ENCODE measurements at places on chromosomes 5 and 9. TPM values are rescaled to one million over a fixed set of nuclear protein-coding genes. Genes with fewer than 3 reads are reported as not detected.

- DNase-seq = no peak
Measured at GRCh38 chr9:21683484-21684175, 118.8 kb upstream of the MTAP start.

Gene SLCO6A1
- total RNA-seq = 6.2 TPM

- DNase-seq = no peak
Measured at GRCh38 chr5:172207511-172207910, 13.5 kb downstream of the EFCAB9 start.

Gene PCDH1
- 5.1 TPM for total RNA-seq

Gene PAPPA
- total RNA-seq = 3.2 TPM

GRCh38 chr5:151086905-151087360 is 6.1 kb upstream of the TNIP1 start:
- peak; percentile 42 for DNase-seq

DNA sequence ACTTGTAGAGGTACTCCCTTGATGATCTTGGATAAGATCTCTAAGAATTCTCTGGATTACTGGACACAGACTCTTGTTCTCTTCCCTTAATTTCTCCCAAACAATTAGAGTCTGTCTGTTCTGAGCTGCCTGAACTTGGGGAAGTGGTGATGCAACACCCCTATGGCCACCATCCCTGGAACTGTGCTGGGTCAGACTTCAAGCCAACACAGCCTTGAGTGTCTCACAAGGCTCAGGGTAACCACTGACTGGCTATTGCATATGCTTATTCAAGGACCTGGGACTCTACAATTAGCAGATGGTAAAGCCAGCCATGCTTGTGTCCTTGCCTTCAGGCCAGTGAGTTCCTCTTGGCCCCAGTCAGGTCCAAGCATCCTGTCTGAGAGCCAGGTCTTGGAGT is 504.5 kb downstream of the MAN2A1 start:
- no peak for DNase-seq

Gene WDR31
- 4.1 TPM for total RNA-seq

DNA sequence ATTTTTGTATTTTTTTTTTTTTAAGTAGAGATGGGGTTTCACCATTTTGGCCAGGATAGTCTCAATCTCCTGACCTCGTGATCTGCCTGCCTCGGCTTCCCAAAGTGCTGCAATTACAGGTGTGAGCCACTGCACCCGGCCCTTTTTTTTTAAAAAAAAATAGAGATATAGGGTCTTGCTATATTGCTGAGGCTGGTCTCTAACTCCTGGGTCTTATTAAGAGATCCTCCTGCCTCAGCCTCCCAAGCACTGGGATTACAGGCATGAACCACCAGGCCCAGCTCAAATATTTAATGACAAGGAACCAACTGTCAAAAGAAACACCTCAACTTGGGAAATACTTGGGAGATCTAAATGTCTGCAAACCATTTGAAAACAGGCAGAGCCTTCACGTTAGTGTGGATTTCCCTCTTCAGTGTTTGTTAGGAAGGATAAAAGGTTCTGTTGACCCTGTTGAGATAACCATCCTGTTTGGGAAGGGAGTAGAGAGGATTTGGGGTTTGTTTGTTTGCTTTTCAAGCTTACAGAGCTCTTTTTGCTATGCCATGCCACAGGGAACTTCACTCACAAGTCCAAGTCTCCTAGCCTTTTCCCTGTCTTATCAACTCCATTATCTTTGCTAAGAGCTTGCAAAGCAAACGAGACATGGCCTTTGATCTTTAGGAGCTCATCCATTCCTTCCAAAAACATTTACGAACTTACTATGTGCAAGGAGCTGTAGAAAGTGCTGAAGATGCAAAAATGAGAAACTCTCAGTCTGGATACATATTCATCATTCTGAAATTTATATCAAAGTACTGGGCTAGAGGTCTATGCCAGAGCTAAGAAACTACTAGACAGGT is 7.5 kb downstream of the FAXDC2 start:
- no peak for DNase-seq

DNA sequence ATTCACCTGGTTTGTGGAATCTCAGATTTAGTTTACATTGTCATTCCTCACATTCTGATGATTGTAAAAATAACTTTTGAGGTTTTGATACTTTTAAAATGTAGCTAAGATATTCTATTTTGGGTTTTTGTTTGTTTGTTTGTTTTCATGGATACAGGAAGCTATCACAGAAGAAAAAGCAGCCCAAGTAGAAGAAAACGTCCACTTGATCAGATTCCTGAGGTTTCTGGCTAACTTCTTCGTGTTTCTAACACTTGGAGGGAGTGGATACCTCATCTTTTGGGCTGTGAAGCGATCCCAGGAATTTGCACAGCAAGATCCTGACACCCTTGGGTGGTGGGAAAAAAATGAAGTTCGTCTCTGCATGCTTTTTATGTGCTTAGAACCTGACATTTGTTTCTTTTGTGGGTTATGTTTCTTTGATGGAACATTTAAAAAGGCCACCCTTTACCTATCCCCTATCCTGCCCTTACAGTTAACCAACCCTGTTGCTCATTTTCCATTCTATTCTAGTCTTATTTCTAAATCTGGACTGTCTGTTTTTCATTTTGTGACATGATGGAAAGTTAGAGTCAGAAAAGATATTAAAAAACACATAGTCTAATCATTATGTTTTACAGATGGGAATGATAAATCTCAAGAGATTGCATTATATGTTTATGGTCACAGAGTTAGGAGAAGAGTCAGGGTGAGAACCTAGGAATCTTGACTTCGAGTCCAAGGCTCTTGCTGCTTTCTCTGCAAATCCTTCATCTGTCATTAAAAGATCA is 163.7 kb downstream of the ALDH1A1 start:
- no peak for DNase-seq

Gene MEIKIN
- not detected for total RNA-seq

Gene SVEP1
- 45.2 TPM for total RNA-seq

DNA sequence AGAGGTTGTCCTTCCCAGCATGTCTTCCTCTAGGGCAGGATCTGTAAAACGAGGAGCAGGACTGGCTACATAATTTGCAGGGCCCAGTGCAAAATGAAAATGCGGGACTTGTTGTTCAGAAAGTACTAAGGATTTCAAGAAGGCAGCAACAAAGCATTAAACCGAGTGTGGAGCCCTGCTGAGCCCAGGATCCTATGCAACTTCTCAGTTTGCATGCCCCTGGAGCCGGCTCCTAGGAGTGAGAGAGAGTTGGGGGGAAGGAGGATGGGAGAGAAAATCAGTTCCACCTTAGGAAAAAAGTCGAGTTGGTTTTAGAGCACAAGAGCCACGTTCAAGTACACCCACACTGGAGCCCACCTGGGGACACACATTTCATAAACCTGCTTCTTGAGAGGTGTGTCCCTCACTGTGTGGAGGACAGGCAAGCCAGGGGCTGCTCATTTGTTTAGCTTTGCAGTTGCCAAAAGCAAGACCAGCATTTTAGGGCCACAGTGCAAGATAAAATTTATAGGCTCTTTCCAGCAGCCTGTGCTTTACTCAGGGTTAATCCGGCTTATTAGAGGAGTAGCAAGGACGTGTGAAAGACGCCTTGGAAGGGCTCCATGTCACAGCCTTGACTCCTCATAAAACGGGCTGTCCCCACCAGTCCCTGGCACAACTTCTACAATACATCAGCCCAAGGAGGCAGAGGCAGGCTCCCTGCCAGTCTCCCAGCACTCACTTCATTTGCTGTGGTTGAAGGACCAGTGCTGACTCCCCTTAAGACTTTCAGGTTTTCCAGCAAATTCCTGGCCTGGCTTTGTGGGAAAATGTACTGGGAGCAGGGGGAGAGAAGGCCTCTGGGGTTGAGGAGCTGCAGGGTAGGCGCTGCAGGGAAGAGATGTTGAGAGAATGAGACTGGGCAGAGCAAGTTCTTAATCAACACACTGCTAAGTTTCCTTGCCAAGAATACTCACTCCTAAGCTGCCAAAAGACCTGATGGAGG is 159.7 kb upstream of the SEMA6A start:
- no peak for DNase-seq

Data from mesothelial cell of epicardium (in vitro differentiated cells).